Activated CD8-positive, alpha-beta T cell treated with anti-CD3 and anti-CD28 coated beads, Interleukin-2, amount 10 ng/mL, durations not matched to agents 7 days and 5 days (primary cell): ENCODE measurements at places on chromosomes 2 and 18. TPM values are rescaled to one million over a fixed set of nuclear protein-coding genes. Genes with fewer than 3 reads are reported as not detected.
A peak's percentile ranks its signal among the peaks of the same experiment; 100 is the strongest.

DNA sequence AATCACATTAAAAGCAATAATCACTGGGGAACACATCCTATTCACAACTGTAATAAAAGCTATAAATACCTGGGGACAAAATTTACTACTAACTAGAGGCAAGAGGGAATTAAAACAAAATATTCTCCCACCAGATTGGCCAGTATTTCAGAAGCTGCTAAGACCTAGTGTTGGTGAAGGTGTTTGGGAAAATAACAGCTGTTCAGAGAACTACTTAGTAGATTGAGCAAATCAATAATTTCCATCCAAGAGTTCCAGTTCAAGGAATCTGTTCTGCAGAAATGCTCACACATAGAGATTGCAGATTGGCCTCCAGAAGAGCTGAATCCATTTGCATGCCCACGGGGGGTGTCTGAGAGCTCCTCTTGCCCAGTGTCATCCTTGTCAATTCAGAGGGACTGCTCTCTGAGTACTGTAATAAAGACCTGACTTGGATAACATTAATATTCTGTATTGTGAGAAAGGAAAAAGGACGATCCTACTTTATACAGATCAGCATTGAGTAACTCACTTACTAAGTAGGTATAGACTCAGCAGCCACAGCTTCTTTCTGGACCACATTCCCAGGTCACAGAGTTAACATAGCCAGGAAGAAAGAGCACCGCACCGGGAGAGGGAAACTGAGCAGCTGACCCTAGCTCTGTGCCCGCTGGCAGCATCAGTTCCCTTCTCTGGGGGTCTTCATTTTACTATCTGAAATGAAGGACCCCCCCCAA is 5.6 kb downstream of the TUBB6 start:
- no peak for DNase-seq

- DNase-seq: no peak
Measured at GRCh38 chr18:48638451-48638850, 99.6 kb downstream of the CTIF start.

Gene FBLN7
- 0.58 TPM for total RNA-seq

GRCh38 chr2:133871545-133872209 is 303.4 kb upstream of the NCKAP5 start:
- DNase-seq: no peak

Gene LHCGR
- total RNA-seq: not detected

DNA sequence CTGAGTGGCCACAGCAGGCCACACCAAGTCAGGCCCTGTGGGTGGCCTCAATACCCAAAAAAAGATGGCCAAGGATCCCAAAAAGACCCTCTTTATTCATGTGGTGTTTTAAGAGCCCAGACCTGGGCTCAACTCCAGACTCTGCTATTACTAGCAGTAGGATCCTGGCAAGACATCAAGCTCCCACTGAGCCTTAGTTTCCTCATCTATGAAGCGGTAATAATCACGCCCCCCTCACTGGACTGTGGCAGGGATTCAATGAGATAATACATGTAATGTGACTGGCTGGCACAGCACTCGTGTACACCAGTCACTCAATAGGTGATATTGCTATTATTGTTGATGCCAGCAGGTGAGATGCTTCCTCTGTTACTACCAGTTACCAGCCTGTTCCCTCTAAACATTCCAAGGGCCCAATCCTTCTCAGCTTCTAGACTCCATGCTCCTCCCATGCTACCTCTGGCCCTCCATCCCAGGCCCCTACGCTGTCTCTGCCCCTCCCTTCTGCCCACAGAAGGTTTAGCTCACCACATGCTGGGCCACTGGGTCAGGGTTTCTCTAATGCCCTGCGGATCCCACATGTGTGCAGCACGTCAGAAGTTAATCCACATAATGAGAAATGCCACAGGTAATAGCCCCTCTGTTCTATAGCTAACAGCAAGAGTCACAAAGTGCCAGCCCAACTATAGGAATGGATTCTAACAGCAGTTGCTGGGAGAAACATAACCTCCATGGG is 51.2 kb downstream of the SLC4A5 start:
- DNase-seq: no peak

GRCh38 chr2:236772220-236772837 is 202.7 kb downstream of the ACKR3 start:
- no peak for DNase-seq

- peak; percentile 66 for DNase-seq
Measured at GRCh38 chr2:84904717-84905174, 710 bp upstream of the TMSB10 start.

- DNase-seq: peak; percentile 24
Measured at GRCh38 chr2:174247474-174248186, 702 bp downstream of the OLA1 start.

- DNase-seq: no peak
Measured at GRCh38 chr2:70549064-70549710, 4.4 kb downstream of the TGFA start.

GRCh38 chr2:69285379-69285894 is 101.6 kb downstream of the GFPT1 start:
- no peak for DNase-seq

DNA sequence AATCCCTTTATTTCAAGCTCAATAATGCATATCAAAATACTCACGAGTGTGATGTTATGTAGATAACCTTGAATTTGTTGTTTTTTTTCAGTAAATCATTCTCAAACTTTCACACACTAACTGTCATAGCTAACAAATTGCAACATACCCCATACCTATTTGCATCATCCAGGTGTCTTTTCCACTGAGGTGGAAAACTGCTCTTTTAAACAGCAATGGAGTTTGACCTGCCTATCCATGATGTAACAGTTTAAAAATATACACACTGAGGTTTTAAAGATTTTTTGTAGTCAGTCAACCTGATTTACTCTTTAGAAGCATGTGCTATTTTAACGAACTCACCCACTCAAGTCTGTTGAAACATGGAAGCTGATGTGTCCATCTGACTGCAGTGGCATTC is 298.7 kb downstream of the RND3 start:
- no peak for DNase-seq

DNA sequence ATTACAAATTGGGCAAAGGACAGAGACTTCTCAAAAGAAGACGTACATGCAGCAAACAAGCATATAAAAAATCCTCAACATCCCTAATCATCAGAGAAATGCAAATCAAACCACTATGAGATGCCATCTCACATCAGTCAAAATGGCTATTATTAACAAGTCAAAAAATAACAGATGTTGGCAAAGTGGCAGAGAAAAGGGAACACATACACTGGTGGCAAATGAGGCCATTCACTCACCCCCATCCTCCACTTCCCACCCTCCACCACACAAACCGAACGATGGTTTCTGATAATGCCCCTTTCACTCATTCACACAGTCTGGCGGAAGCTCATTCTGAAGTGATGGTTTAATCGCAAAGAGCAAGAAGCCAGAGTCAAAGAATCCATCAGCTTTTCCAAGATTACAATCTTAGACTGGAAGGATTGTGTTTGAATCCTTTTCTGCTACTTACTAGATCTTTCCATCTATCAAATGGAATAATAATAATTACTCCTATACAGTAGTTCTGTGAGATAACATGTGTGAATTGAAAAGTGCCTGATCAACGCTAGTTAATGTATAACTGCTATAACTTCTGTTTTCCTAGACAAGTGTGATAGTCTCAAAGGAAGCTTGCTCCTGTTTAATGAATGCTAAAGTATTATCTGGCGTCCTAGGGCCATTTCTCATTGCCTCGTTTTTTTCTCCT is 16.9 kb upstream of the CD28 start:
- DNase-seq: no peak

GRCh38 chr2:151032741-151033191 is 228.9 kb downstream of the RBM43 start:
- no peak for DNase-seq

Gene TLX2
- 0.44 TPM for total RNA-seq

- no peak for DNase-seq
Measured at GRCh38 chr18:3607309-3608098, 157.5 kb downstream of the TGIF1 start.

DNA sequence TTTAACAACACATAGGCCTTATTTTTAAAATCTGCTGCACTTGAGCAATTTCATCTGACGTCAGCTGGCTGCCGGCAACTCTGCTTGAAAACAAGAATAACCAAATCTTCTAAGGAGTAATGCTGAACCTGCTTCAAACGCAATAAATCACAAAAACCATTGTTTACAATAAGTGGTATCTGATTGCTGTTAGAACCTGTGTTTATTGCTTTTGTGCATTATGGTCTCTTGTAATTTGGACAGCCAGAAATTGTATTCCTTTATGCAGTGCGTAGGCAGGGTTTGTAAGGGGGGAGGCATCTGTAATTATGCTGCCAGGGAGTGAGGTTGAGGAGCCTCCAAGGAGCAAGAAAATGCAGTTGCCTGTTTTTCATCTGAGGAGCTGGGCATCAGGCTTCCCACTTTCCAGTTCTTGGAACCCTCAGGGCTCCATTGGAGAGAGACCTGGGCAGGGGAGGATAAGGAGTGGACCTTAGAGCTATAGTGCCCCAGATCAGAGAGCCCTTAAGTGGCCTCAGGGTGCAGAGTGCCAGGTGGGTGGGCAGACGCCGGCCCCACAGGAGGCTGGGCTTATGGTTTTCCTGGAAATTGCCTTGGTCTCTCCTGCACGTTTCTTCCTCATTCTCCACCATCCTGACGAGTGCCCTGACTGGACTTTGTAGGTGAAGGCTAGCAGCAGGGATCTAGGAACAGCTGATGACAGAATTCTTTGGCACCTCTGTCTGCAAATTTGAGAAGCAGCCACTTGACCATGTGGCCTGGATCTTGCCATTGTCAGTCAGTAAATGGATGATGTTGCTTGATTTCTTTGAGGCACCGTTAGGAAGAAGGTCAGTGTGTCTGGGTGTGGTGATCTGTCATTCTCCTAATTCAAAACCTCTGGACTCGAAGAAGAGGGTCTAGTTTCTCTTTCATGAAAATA is 129.2 kb downstream of the KLHL29 start:
- DNase-seq: no peak

Gene CDH7
- not detected for total RNA-seq
